ENCODE measurements at places on chromosomes 1 and 21. TPM values are rescaled to one million over a fixed set of nuclear protein-coding genes. Genes with fewer than 3 reads are reported as not detected.

The C1orf167 gene
- not detected for polyA plus RNA-seq

The CCDC27 gene
- not detected for polyA plus RNA-seq

The SPRR1B gene
- polyA plus RNA-seq: not detected

The LPAR3 gene
- not detected for polyA plus RNA-seq

The CFAP74 gene
- not detected for polyA plus RNA-seq

The OR2L3 gene
- polyA plus RNA-seq: not detected

The GPR3 gene
- not detected for polyA plus RNA-seq

The PDE9A gene
- polyA plus RNA-seq: 0.05 TPM

The FYB2 gene
- not detected for polyA plus RNA-seq

DNA sequence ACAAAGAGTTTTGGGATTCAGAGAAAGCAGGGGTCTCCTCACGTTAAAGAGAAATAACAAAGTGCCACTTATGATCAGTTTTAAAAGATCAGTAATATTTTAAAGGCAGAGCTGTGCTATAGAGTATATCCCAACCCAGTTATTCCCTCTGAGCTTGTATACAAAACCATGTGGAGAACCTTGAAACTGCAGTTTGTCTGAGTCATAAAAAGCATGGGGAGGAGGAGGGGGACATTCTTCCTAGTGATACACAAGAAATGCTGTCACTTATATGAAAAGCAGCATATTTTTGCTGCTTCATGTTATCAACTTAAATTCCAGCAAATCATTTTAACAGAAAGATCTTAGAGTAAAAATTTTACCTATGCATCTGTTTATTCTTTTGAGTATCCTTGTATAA, 244.5 kb downstream of the GPR52 start:
- no peak for DNase-seq
- H3K27ac ChIP-seq: no peak overlapping the region
- H3K36me3 ChIP-seq: no peaks in the 10 kb centered on the region
- H3K27me3 ChIP-seq: no peaks in the 10 kb centered on the region
- no peaks in the 10 kb centered on the region for H3K4me1 ChIP-seq
- no peak overlapping the region for H3K4me3 ChIP-seq

- no peak for DNase-seq
- peak overlapping the region; percentile 31 for H3K4me3 ChIP-seq
- H3K27ac ChIP-seq: no peak overlapping the region
- H3K4me1 ChIP-seq: no peaks in the 10 kb centered on the region
- no peaks in the 10 kb centered on the region for H3K27me3 ChIP-seq
These were observed 97.0 kb downstream of the GIPC2 start for GRCh38 chr1:78142736-78143135.

DNA sequence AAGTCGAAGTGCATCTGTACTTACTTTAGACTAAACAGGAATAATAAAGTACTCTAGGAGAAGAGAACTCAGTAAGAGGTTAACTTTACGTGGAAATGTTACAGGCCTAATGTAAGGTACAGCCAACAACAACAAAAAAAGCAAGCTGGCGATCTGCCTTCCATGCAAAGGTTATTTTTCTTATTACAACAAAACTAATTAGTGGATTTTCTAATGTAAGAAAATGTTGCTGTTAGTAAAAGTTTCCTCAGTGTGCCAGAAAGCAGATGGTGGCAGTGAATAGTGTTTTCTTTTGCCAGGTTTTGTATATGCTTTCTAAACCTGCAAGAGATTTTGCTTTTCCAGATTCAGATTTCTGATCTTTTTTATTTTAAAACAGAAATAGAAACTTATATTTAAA, 179.2 kb downstream of the NFIA start:
- H3K36me3 ChIP-seq: no peaks in the 10 kb centered on the region
- H3K4me3 ChIP-seq: no peak overlapping the region
- DNase-seq: no peak
- no peak overlapping the region for H3K27ac ChIP-seq
- no peaks in the 10 kb centered on the region for H3K27me3 ChIP-seq
- H3K4me1 ChIP-seq: no peaks in the 10 kb centered on the region

DNA sequence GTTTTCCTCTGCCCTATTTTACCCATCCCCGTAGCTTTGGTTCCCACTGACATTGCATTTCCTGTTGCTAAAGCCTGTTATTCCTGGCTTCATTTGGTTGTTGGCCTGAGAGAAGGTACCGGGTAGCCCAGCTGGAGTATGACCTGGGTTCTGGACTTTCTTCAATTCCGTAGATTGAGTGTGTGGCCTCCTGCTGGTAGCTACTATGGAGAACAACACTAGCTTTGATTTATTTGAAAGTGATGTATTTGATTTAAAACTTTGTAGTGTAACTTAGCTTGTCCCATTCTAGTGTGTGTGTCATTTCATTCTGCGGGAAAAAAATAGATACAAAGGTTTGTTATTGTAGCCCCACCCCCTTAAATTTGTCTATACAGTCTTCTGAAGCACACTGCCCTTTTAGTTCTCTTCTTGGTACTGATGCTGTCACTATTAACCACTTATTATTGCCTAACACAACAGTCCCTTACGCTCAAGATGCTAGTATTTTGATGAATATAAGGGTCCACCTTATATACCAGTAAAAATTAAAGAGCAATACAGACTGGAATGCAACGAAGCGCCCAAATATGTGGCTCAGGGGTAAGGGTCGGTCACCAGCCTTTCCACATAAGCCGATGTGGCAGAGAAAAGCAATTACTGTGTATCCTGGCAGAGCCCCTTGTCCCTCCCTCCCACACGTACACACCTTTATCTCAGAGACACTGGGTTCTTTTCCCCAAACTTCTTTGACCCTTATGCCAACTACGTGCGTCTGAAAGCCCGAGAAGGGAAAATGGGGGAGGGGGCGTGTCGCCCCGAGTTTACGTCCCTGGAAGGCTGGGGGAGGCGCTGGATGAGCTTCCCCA, 643 bp upstream of the MOV10 start:
- H3K36me3 ChIP-seq: peaks cover 34% of the 10 kb centered on the region
- no peaks in the 10 kb centered on the region for H3K27me3 ChIP-seq
- peak overlapping the region; percentile 95 for H3K4me3 ChIP-seq
- H3K27ac ChIP-seq: peak overlapping the region; percentile 58

DNA sequence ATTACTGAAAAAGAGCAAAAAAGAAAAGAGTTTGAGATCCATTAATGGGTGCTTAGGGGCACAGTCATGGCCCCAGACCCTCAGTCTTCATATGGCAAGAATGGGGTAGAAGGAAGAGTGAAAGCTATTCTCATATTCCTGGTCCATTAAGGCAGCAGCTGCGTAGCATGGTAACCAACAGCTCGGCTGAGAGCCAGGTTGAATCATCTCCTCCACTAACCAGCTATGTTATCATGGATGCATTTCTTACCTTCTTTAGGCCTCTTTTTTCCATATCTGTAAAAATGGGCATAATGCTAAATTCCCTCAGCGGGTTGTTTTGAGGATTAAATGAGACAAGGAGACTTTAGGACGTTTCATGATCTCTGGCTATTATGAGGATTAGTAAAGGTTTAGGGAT, 15.0 kb upstream of the SARS1 start:
- H3K4me1 ChIP-seq: peaks cover 9% of the 10 kb centered on the region
- no peaks in the 10 kb centered on the region for H3K36me3 ChIP-seq
- DNase-seq: no peak
- no peak overlapping the region for H3K27ac ChIP-seq
- no peaks in the 10 kb centered on the region for H3K27me3 ChIP-seq

- peak; percentile 3 for DNase-seq
- peak overlapping the region; percentile 30 for H3K4me3 ChIP-seq
- H3K36me3 ChIP-seq: peaks cover 55% of the 10 kb centered on the region
- H3K27me3 ChIP-seq: no peaks in the 10 kb centered on the region
These were observed 92.5 kb downstream of the TTC3 start for GRCh38 chr21:37165586-37165985.

- H3K27me3 ChIP-seq: no peaks in the 10 kb centered on the region
- H3K36me3 ChIP-seq: no peaks in the 10 kb centered on the region
- no peak overlapping the region for H3K27ac ChIP-seq
- peak; percentile 66 for DNase-seq
These were observed 131.1 kb downstream of the TMEM53 start for GRCh38 chr1:44543064-44543744.

GRCh38 chr1:35660581-35661473, 19.5 kb upstream of the PSMB2 start:
- H3K36me3 ChIP-seq: no peaks in the 10 kb centered on the region
- no peaks in the 10 kb centered on the region for H3K4me1 ChIP-seq
- H3K27me3 ChIP-seq: no peaks in the 10 kb centered on the region
- no peak overlapping the region for H3K27ac ChIP-seq
- DNase-seq: no peak

- H3K36me3 ChIP-seq: no peaks in the 10 kb centered on the region
- no peaks in the 10 kb centered on the region for H3K27me3 ChIP-seq
- H3K4me1 ChIP-seq: no peaks in the 10 kb centered on the region
- no peak for DNase-seq
- H3K4me3 ChIP-seq: no peak overlapping the region
These were observed 119.6 kb upstream of the ADGRL2 start for GRCh38 chr1:81681114-81681513.

GRCh38 chr1:238664139-238664538, 722.2 kb upstream of the CHRM3 start:
- no peaks in the 10 kb centered on the region for H3K36me3 ChIP-seq
- H3K4me3 ChIP-seq: no peak overlapping the region
- no peak overlapping the region for H3K27ac ChIP-seq
- no peaks in the 10 kb centered on the region for H3K4me1 ChIP-seq
- no peaks in the 10 kb centered on the region for H3K27me3 ChIP-seq
- DNase-seq: no peak

- no peak overlapping the region for H3K4me3 ChIP-seq
- DNase-seq: no peak
- no peak overlapping the region for H3K27ac ChIP-seq
- H3K4me1 ChIP-seq: peaks cover 7% of the 10 kb centered on the region
- H3K27me3 ChIP-seq: peaks cover 52% of the 10 kb centered on the region
- no peaks in the 10 kb centered on the region for H3K36me3 ChIP-seq
These were observed 3.2 kb upstream of the NBPF3 start for GRCh38 chr1:21436488-21437340.

DNA sequence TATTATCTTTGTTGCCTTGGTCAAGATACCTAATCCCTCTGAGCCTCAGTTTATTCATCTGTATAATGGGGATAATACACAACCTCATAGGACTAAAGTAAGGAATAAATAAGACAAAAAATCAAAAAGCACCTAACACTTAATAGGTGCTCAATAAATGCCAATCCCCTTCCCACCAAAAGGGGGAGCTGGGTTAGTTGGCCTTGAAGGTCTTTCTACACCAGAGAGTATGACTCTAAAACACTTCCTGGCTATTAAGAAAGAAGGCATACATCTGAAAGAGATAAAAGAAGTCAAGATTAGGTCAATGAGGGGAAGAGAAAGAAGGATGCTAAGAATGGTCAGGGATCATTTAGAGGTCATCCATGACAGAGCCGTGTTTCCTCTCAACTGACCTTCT, 11.1 kb downstream of the VSIG8 start:
- peaks cover 29% of the 10 kb centered on the region for H3K4me1 ChIP-seq
- no peaks in the 10 kb centered on the region for H3K36me3 ChIP-seq
- peak; percentile 58 for DNase-seq
- no peak overlapping the region for H3K27ac ChIP-seq

- no peaks in the 10 kb centered on the region for H3K36me3 ChIP-seq
- DNase-seq: no peak
- H3K4me1 ChIP-seq: no peaks in the 10 kb centered on the region
- no peak overlapping the region for H3K27ac ChIP-seq
- no peaks in the 10 kb centered on the region for H3K27me3 ChIP-seq
These were observed 65.5 kb downstream of the PRDM16 start for GRCh38 chr1:3134381-3135072.

GRCh38 chr1:171032822-171033702, 57.6 kb upstream of the FMO3 start:
- no peaks in the 10 kb centered on the region for H3K27me3 ChIP-seq
- H3K4me3 ChIP-seq: no peak overlapping the region

- no peaks in the 10 kb centered on the region for H3K36me3 ChIP-seq
- no peak overlapping the region for H3K4me3 ChIP-seq
- H3K27ac ChIP-seq: no peak overlapping the region
- peaks cover 33% of the 10 kb centered on the region for H3K27me3 ChIP-seq
- peaks cover 24% of the 10 kb centered on the region for H3K4me1 ChIP-seq
- DNase-seq: no peak
These were observed 4.2 kb downstream of the SH2D2A start for GRCh38 chr1:156812293-156812990.

- peaks cover 14% of the 10 kb centered on the region for H3K27me3 ChIP-seq
- H3K27ac ChIP-seq: peak overlapping the region; percentile 84
- no peaks in the 10 kb centered on the region for H3K36me3 ChIP-seq
- peaks cover 36% of the 10 kb centered on the region for H3K4me1 ChIP-seq
These were observed 10.0 kb downstream of the PDPN start for GRCh38 chr1:13593511-13594131.

DNA sequence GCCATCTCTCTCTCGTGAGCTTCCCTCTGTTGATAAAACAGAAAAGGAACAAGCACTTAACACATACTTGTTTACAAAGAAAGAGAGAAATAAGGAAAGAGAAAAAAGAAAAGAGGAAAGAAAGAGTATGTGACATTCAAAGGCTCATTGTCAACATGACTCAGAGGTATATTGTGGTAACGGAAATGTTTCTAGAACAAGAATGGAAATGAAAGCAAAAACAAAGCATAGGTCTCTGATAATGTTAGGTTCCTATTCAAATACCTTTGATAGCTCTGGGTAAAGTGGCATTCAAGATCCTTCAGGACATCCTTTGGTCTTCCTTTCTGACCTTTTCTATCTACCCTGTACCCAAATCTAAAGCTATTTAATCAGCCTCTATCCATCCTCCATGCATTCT, 67.4 kb upstream of the DMRTA2 start:
- no peak overlapping the region for H3K4me3 ChIP-seq
- peaks cover 44% of the 10 kb centered on the region for H3K36me3 ChIP-seq
- DNase-seq: no peak
- H3K27me3 ChIP-seq: no peaks in the 10 kb centered on the region
- no peaks in the 10 kb centered on the region for H3K4me1 ChIP-seq

DNA sequence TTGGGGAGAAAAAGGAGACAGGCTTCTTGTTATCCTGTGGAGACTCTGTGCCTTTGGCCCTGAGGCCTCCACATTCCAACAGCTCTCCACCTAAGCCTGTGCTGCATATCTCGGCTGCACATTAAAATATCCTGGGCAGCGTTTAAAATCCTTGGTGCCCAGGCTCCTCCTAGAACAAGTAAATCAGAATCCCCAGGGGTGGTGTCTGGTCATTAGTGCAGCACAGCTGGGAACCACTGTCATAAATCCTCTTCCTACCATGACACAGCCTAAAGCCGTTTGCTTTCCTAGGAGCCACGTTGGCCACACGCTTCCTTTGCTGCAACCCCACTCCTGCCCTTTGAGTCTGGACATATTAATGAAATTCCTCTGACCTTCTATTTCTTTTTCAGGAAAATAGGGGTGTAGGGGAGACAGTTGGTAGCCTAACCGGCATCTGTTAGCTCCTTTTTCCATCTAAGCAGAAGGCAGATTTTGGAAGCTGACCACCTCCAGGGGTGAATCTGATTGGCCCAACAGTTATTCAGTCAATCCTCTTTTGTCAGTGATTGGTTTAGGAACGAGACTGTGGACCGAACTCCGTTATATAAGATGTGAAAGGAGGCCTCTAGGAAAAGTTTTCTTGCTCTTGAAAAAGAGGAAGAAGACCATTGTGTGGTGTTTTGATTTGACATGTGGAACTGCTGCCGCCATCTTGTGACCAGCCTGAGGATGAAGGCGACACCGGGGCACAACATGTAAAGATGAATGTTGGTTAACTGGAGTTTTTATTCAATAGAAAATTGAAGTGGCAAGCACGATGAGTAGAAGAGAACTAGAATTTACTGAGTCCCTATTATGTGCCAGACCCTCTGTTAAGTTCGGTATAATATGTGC, 41.9 kb downstream of the JUN start:
- no peak overlapping the region for H3K27ac ChIP-seq
- no peaks in the 10 kb centered on the region for H3K36me3 ChIP-seq
- H3K4me1 ChIP-seq: peaks cover 25% of the 10 kb centered on the region
- no peak overlapping the region for H3K4me3 ChIP-seq
